ENCODE measurements at places on chromosomes 1 and 21. TPM values are rescaled to one million over a fixed set of nuclear protein-coding genes. Genes with fewer than 3 reads are reported as not detected.

CHI3L1 gene
- total RNA-seq = not detected

FAM151A gene
- total RNA-seq = not detected

S100A8 gene
- not detected for total RNA-seq

BRDT gene
- not detected for total RNA-seq

WDR64 gene
- total RNA-seq = not detected

RXFP4 gene
- total RNA-seq = not detected

Measured in vein endothelial cell (primary cell).